ENCODE measurements at places on chromosomes 12 and 14. TPM values are rescaled to one million over a fixed set of nuclear protein-coding genes. Genes with fewer than 3 reads are reported as not detected.

Gene SLC25A47
- total RNA-seq = not detected

Gene TMEM30B
- total RNA-seq = 0.45 TPM

Gene KRT75
- total RNA-seq = not detected

Gene CLEC4C
- total RNA-seq = not detected

Gene FOXG1
- not detected for total RNA-seq

Gene LUM
- total RNA-seq = 31.9 TPM

- DNase-seq = no peak
Measured at GRCh38 chr12:27653661-27654060, 42.6 kb upstream of the REP15 start.

DNA sequence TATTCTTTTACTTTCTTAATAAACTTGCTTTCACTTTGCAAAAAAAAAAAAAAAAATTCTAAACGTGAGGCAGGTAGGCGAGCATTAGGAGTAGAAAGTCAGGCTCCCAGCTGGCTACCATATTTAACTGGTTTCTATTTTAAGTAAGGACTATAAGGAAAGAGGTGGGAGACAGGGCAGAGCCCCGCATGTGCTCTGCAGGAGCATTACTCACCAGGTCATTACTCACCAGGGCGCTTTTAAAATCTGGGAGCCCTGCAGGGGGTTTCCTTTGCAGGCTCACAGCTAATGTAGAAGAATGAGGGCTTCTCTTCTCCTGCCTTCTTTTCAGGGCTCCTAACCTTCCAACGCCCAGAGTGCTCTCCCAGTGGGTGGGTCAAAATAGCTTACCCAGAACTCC lies 14.0 kb upstream of the DPF3 start:
- DNase-seq = peak; percentile 75

DNA sequence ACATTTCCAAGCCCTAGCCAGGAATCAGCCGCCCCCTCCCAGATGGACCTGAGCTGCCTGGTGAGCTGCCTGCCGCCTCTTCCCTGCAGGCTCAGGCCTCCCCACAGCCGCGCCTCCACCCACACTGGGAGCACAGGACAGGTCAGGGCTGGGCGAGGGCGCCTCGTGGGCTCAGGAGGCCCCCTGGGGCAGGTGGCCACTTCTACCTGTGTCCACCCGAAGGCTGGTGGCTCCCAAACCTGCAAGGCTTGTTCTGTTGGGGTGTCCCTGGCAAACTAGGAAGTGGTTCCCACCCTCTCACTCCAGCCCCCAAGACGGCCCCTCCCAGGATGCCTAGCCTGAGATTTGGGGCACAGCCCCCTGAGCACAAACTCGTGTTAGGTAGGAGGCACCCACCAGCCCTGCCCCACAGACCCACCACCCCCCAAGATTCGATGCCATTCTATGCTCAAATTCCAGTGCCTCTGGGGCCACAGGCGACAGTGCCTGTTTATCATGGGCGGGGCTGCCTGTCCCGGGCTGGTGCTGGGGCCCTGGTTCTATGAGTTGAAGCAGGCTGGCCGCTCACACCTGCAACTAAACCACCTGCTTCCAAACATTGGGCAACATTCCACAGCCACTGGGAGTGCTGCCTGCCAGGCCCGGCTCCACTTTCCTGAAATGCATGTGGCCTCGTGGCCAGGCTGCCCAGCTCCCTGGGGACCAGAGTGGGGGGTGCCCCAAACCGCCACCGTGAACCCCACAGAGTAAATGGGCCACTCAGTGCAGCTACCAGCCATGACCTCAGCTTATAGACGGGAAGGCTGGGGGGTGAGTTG lies 6.8 kb downstream of the MMP17 start:
- no peak for DNase-seq

- no peak for DNase-seq
Measured at GRCh38 chr12:107518868-107519267, 166.7 kb upstream of the PWP1 start.

GRCh38 chr12:9404469-9405260 lies 196.5 kb upstream of the PZP start:
- no peak for DNase-seq

DNA sequence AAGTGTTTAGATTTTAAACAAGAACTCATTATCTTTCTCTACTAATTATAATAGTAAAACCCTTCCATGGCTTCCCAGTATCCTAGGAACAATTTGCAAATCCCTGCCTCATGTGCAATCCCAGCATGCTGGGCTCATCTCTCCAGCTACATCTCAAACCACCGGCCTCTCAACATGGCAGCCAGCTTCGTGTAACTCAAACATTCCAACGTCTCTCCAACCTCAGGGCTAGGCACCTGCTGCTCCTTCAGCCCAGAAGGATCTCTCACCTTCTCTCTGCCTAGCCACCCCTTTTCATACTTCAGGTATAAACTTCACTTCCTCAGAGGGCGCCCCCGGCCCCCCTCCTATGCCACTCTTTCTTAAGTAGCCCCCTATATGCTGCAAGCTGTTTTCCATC lies 7.2 kb downstream of the SART3 start:
- DNase-seq = no peak

DNA sequence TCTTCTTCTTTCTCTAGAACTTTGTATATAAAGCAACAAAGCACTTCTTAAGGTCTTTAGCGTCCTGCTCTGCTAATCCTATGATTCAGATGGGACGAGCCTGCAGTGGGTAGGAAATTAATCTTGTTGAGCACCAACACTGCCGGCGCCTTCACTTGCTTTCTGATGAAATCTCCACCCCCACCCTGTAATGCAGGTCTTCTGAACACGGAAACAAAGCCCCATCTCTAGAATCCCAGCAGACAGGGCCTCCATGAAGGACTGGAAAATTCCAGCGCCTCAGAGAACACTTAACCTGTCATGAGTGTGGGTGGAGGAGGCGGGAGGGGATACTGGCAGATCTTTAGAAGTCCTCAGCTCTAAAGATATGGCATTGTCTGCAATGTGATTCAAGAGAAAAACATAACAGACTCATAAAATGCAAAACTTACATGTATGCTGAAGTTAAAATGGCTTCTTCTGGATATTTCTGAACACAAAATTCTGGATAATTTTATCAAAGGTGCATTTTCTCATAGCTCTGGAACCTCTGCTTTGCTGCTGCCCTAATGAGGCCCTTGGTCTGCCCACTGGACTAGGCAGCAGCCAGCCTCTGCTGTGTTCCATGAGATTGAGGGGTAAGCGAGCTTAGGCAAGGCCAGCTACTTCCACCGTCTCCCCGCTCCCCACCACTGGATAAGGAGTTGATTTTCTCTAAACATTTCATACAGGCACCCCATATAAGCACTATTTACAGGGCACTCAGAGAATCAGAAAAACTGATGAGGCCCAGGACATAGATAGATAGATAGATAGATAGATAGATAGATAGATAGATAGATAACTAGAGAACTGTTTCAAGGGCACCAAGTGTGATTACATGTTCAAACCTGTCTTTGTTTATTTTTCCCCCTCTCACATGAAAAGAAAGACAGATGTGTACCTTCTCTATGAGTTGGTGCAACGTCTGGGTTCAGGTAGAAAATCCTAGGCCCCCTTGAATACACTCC lies 43.1 kb downstream of the ZFP36L1 start:
- peak; percentile 61 for DNase-seq

GRCh38 chr12:124616394-124617221 lies 49.2 kb upstream of the NCOR2 start:
- DNase-seq = no peak

GRCh38 chr14:99389174-99389826 lies 91.4 kb downstream of the SETD3 start:
- DNase-seq = peak; percentile 7

GRCh38 chr12:59164991-59165718 lies 244.9 kb upstream of the LRIG3 start:
- peak; percentile 57 for DNase-seq

DNA sequence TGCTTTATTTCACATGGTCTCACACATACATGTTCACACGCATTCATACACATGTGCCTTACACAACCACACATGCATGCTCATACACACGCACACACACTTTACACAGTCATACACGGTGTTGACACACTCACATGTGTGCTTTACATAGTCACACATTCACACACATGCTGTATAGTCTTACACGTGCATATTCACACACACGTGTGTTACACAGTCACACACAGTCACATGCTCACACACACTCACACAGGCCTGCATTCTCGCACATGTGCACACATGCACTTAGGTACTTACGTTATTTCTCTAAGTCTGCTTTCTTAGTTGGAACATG lies 18.0 kb upstream of the PLEKHG3 start:
- no peak for DNase-seq

GRCh38 chr12:6226679-6227051 lies 26.5 kb downstream of the CD9 start:
- no peak for DNase-seq

- DNase-seq = no peak
Measured at GRCh38 chr14:21874946-21875345, 201.3 kb upstream of the OR4E1 start.

DNA sequence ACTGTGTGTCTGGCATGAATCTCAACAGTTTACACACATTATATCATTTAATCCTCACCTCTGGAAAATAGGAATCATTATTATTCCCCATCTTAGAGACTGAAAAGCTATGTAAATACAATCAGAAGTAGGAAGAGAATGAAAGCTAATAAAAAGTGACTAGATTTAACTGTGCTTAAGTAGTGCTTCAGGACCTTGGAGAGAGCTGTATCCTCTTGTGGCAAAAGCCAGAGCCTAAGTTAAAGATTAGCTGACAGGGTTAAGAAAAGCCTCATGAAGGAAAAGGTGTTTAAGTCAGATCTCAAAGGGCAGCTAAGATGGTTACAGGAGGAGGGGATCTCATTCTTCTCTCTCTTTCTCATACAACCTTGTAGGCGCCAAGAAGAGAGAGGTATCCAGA lies 65.3 kb upstream of the TMEM233 start:
- peak; percentile 77 for DNase-seq

GRCh38 chr14:105419195-105420091 lies at the start of gene MTA1:
MTA1 (plus strand) TSS chr14:105419827; CDS start chr14:105420036, 209 bp downstream.
- DNase-seq = no peak

Data from renal cortical epithelial cell (primary cell).